ENCODE measurements at places on chromosomes 7 and 10.

GRCh38 chr7:32385316-32385956 lies 104.7 kb downstream of the LSM5 start:
- DNase-seq = no peak

- DNase-seq = no peak
These were observed 1140.7 kb upstream of the LRRN3 start for GRCh38 chr7:109950256-109950655.

DNA sequence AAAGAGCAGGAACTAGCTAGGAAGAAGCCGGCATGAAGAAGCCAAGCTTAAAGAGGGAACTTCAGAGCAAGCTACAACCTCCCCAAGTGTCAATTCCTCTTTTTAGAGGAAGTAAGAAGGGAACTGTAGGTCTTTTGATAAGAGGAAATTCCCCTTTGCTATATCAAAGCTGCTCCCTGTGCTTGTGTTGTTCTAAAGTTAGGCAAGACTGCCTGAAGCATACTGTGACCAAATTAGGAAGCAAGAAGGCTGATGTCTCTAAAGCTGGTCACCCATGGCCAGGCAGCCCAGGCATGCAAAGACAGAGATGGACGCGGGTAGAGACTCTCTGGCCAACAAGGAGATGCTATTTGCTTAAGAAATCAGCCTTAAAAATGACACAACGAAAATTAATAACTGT lies 87.9 kb downstream of the RNF216 start:
- DNase-seq = no peak

- DNase-seq = no peak
These were observed 7.6 kb upstream of the DHTKD1 start for GRCh38 chr10:12061124-12061523.

DNA sequence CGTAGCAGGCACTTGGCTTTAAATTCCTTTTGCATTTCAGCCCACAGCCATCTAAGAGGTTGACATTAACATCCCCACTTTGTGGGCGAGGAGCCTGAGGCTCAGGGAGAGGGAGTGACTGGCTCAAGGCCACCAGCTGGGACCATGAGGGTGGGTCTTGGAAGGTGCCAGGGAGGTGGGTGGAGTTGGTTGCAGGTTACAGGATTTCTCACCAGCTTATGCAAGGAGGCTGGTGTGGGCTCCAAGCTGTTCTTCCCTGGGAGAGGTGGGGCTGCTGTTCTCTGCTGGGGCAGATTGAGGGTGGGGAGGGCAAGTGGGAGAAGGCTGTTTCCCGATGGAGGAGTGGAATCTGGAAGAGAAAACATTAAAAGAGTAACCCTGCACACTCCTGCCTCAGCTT lies 14.1 kb upstream of the C10orf95 start:
- no peak for DNase-seq

All from NCI-H2081 (cell line).